ENCODE measurements at places on chromosomes 12 and 14.

DNA sequence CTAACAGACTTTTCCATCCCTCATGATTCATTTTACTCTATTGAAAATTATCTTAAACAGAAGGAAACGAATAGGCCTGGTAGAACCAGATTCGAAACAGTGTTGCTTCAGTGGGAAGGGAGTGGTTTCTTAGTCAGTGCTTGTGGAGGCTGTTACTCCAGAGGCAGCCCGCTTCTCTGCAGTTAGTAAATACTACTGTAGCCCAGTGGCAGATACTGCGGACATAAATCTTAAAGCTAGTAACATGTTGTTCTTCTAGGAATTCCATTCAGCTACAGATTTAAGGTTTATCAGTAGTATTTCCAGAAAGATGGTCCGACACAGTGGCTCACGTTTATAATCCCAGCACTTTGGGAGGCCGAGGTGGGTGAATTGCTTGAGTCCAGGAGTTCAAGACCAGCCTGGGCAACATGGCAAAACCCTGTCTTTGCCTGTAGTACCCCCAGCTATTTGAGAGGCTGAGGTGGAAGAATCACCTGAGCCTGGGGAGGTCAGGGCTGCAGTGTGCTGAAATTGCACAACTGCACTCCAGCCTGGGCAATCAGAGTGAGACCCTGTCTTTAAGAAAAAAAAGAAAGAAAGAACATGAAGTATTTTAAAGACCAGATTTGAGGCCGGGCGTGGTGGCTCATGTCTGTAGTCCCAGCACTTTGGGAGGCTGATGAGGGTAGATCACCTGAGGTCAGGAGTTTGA is 45.9 kb downstream of the DIP2B start:
- DNase-seq = no peak

DNA sequence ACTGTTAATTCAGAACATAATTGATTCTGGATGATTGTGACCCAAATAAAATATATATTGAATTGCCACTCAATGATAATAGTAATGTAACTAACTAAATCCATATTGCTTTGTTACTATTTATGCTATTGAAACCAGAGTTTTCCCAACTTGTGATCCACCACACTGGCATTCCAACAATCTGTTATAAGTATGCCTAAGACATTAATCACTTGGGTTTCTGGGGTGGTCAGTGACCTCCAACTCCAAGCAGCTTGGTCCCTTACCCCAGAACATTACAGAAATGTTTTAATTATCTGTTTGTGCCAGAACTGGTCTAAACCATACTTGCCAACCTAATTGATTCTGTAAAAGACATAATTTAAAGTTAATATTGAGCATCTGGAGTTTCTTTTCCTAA is 14.6 kb downstream of the CAPS2 start:
- DNase-seq = no peak

GRCh38 chr12:75981247-75982168 is 50.1 kb downstream of the PHLDA1 start:
- DNase-seq = no peak

GRCh38 chr12:46493834-46494181 is 121.2 kb upstream of the SLC38A2 start:
- no peak for DNase-seq

DNA sequence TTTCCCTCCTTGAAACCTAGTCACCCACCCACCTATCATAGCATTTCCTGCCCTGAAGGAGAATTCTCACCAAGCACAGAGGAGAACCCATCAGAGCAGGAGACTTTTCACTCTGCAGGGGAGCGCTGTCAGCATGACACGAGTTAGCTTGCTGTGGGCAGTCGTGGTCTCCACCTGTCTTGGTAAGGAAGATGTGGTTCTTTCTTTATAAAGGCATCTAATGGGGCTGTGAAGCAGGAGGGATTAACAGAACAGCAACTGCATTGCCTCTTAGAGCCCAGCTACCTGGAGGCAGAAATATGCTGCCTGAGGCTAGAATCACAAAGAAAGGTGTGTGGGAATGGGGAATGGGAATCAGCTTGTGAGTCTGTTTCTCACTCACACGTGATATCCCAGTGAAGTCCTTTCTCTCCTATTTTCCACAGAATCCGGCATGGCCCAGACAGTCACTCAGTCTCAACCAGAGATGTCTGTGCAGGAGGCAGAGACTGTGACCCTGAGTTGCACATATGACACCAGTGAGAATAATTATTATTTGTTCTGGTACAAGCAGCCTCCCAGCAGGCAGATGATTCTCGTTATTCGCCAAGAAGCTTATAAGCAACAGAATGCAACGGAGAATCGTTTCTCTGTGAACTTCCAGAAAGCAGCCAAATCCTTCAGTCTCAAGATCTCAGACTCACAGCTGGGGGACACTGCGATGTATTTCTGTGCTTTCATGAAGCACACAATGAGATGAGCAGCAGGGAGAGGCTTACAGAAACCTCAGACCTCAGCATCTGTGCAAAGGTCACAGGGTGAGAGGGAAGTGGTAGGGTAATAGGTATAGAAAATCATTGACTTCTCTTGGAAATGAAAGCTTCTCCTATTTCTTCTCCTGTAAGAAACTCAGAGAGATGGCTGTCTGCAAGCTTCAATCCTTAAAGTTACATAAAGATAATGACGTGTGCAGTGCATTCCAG is 316.9 kb downstream of the DAD1 start:
- DNase-seq = no peak

- DNase-seq = no peak
These were observed 269.9 kb downstream of the DUSP6 start for GRCh38 chr12:89082370-89082753.

Measured in posterior cingulate gyrus (tissue), 11 donors.